ENCODE measurements at places on chromosomes 12 and 14.
A peak's percentile ranks its signal among the peaks of the same experiment; 100 is the strongest.

- DNase-seq: no peak
Measured at GRCh38 chr12:15629761-15630160, 159.4 kb downstream of the EPS8 start.

DNA sequence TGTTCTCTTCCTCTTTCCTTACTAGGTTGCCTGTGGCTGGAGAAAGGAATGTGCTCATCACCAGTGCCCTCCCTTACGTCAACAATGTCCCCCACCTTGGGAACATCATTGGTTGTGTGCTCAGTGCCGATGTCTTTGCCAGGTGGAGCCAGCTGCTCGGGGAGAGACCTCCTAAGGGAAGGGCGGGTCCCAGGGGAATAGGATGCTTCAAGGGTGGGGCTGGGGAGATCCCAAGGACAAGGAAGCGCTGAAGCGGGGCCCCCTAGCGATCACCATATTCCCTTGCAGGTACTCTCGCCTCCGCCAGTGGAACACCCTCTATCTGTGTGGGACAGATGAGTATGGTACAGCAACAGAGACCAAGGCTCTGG lies 10.2 kb downstream of the MARS1 start:
- no peak for DNase-seq

DNA sequence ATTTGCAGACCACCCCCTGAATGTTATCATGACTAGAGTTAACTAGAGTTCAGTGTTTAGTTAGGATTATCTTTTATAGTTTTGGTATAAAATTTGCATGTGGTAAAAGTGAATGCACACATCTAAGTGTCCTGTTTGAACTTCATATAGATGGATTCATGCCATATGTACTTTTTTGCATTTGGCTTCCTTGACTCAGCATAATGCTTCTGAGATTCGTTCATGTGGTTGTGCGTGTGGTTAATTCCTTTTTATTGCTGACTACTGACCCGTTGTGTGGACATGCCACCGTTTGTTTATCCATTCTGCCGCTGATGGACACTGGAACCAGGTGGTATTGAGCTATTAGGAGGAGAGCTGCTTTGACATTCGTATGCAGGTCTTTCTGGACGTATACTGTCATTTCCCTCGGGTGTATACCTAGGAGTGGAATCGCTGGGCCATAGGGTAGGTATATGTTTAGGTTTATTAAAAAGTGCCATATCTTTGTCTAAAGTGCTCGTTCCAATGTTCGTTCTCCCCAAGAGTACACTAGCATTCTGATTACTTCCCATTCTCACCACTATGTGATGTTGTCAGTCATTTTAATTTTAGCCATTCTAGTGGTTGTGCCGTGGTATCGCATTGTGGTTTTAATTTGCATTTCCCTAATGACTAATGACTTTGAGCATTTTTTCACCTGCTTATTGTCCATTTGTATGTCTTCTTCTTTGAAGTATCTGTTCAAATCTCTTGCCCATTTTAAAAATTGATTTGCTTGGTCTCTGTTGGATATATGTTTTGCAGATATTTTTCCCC lies 37.7 kb downstream of the RIN3 start:
- DNase-seq: no peak

DNA sequence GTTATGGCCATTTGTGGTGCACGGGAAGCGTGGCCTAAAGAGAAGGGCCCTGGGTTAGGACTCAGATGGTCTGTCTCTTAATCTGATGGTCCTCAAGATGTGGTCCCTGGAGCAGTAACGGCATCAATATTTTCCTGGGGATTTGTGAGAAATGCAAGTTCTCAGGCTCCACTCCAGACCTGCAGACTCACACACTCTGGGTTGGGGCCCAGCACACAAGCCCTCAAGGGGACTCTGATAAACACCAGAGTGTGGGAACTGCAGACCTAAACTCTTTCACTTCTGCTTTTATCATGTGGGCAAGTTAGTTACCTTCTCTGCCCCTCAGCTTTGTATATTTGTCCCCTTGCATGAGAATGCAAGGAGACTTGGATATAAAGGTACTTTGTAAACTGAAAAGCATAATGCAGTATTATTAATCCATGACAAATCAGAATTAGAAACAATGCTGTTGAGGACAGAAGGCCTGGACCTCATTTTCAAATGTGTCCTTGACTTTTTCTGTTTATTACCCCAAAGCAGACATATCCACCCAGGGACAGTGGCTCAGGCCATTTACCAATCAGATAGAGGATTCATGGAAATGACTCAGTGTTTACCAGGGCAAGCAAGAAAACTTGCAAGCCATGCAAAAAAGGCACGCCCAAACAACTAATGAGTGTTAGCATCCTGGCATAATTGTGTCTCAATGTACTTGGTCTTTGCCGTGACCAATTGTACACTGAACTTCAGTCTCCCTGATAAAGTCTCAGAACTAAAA lies 157.0 kb downstream of the ASCL1 start:
- no peak for DNase-seq

- DNase-seq: no peak
Measured at GRCh38 chr12:110906083-110906482, 14.3 kb downstream of the MYL2 start.

GRCh38 chr14:69002069-69002468 lies 23.0 kb upstream of the ACTN1 start:
- no peak for DNase-seq

- peak; percentile 1 for DNase-seq
Measured at GRCh38 chr12:67634303-67634761, 14.2 kb upstream of the DYRK2 start.

GRCh38 chr14:99481745-99482099 lies 513 bp downstream of the CCNK start:
- DNase-seq: no peak

GRCh38 chr14:76917745-76918255 lies 91.6 kb downstream of the LRRC74A start:
- DNase-seq: no peak

DNA sequence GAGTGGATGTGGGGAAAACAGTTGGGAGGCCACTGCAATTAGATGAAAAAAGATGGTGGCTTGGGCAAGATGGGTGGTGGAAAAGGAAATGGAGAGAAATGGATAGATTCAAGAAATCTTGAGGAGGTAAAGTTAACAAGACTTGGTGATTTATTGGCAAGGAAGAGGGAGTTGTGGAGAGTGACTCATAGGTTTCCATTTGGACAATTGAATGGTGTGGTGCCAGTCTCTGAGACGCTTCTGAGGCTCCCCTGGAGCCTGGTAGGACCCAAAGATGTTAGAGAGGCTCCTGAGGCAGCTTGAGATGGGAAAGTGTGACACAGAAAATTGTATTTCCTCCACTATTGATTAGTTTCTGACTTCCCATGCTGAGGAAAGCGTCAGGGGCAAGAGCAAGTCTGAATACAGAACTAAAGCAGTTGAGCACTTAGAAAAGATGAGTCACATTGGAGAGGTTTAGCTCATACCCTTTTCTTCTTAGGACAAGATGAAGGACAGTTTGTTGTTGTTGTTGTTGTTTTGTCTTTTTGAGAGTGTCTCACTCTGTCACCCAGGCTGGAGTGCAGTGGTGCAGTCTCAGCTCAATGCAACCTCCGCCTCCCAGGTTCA lies 4.5 kb downstream of the PRPF40B start:
- no peak for DNase-seq

DNA sequence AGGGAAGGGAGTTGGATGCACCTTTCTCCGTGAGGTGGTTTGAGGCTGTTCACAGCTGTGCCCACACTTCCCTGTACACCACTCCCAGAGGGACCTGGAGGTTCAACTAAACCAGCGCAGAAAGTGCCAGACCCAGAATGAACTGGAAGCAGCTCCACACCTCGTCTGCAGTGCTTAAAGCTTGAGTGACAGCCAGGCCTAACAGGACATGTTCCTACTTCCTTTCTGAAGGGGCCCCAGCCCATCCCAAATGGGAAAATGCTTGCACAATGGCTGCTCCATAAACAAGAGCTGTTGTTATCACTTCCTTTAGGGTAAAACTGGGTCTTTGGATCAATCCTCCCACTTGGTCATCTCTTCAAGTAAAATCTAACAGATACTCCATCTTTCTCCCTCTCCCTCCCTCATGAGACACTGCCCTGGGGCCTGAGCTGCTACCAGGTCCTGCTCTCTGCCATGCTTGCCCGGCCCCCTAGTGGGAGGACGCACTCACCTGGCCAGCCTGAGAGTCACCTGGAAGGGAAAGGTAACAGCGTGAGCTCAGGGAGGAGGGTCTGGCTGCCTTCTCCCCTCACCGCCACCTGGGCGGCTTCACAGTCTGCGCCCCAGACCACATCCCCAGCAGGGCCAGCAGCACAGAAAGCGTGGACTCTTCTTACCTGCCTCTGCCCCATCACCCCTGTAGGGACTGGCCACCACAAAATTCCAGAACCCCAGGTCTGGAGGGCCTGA lies 33.5 kb downstream of the ISCA2 start:
- no peak for DNase-seq

GRCh38 chr12:59660921-59661597 lies 65.2 kb downstream of the SLC16A7 start:
- no peak for DNase-seq

DNA sequence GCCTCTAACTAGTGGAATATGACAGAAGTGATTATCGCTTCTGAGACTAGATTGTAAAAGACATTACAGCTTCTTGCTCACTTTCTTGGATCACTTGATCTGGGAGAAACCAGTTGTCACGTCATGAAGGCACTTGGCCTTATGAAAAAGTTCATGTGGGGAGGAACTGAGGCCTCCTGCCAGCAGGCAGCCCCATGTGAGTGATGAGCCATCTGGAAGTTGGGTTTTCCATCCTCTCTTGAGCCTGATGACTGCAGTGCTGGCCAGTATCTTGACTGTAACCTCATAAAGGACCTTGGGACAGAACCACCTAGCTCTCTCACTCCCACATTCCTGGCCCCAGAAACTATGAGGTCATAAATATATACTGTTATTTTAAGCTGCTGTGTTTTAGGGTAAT lies 28.0 kb downstream of the TTLL5 start:
- no peak for DNase-seq

DNA sequence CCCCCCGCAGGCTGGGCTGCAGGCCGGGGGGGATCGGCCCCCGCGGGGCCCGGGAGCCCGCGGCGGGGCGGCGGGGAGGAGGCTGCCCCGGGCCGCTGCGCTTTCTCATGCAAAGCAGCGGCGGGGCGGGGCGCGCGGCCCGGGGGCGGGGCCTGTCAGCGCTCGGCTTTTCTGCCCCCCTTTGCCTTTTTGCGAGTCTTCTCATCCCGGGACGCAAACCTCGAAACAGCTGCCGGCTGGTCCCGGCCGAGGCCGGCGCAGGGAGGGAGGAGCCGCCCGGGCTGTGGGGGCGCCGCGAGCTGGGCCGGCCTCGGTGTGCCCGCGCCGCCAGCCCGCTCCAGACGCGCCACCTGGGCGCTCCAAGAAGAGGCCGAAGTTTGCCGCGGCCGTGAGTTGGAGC lies at the start of gene FZD10:
Gene FZD10, plus strand, starts transcription at position 198 of the 400 bp plus-strand sequence. CDS start 479 bp downstream, outside the sequence.
- no peak for DNase-seq

DNA sequence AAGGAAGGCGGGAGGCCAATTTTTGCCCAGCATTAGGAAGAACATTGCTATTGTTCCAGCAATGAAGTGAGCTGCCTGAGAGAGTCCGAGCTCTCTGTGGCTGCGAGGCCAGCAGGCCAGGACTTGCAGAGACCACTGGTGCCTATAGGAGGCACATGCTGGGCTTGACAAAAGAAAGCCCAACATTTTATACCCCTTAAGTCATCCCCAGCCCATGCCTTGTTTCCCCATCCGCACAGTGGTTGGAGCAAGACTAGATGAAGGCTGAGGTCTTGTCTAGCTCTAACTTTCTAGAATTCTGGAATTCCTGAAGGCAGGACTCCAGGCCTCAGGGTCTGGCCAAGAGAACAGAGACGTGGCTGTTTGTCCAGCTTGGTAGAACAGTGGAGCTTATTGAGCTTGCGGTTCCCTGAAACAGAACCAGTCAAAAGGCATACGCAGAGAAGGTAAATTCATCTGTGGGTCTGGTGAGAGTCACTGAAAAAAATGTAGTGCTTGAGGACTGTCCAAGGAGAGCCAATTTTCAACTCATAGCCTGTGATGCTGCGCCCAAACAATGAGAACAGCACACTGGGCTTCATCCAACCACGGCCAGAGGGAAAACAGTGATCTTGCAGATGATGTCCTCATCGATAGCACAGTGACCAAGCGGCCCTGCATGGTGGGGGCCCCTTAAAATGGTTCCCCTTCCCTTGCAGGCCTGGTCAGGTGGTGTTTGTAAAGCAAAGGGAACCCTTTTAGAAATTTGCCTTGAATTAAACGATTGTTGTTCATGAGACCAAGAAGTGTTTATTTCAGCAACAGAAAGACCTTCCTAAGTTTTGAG lies 27.1 kb upstream of the COL2A1 start:
- DNase-seq: no peak

GRCh38 chr12:6532927-6533652 lies 1.2 kb upstream of the GAPDH start:
- peak; percentile 43 for DNase-seq

GRCh38 chr12:28604240-28604639 lies 414.0 kb downstream of the CCDC91 start:
- no peak for DNase-seq

DNA sequence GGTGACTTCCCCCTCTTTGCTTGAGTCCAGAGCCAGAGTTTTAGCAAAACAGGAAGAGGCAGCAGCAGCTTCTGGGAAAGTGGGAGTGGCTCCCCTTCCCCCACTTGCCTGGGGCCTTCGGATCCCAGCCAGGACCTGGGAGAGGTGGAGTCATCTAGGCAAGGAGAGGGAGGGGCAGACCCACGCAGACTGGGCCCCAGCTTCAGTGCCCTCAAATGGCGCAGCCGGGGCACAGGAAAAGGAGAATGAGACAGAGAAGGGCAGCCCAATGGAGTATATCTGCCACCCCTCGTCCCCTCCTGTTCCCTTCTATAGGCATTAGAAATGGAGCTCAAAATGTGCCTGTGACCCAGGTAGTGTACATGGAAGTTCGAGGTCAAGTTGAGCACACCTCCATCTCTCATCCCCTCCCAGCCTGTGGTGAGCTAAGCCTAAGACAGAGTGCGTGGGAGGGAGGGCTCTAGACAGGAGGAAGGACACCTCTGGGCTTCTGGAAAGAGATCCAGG lies 9.3 kb upstream of the HDAC7 start:
- DNase-seq: no peak

DNA sequence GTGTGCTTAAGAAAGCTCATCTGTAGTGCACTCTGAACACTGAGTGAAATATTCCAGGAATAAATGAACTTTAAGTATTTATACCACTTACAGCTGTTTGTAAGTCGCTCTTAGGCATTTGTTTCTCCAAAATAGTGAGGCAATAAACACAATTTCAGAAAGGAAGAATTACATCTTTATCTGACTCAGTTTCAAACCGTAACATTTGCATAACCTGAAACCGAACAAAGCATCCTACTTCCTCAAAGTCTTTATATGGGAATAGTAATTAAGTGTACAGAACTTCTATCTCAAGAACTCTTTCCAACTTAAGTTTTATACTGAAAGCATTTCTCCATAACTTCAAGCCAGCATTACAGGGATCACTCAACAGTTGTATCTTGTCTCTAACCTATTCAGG lies 58.4 kb downstream of the SOX5 start:
- DNase-seq: no peak

DNA sequence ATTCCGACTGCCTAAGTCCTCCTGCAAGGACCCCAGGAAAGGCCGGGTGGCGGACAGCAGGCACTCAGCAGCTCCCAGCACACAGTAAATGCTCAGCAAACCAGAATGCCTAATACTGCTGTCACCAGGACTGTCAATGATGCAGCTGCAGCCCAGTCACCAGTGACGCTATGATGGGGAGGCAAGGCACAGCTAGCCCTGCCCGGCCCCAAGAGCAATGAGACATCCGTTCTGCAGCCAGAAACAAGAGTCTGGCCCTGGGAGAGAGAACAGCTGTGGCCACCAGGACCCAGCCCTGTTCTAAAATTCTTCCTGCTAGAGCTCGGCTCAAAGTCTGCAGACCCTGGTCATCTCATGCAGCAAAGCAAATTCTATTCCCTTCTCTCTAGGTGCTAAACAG lies 69.8 kb downstream of the NCOR2 start:
- no peak for DNase-seq

- peak; percentile 46 for DNase-seq
Measured at GRCh38 chr12:16148938-16149337, 128.5 kb downstream of the SLC15A5 start.
